Cardiac fibroblast (primary cell): ENCODE measurements at places on chromosomes 12 and 14.

- peak; percentile 80 for DNase-seq
Observed at GRCh38 chr14:28608851-28609828, 157.4 kb upstream of the FOXG1 start.

- DNase-seq: peak; percentile 53
Observed at GRCh38 chr12:26748741-26749431, 84.1 kb downstream of the ITPR2 start.

GRCh38 chr12:129651951-129652350 lies 251.9 kb downstream of the TMEM132D start:
- DNase-seq: no peak

DNA sequence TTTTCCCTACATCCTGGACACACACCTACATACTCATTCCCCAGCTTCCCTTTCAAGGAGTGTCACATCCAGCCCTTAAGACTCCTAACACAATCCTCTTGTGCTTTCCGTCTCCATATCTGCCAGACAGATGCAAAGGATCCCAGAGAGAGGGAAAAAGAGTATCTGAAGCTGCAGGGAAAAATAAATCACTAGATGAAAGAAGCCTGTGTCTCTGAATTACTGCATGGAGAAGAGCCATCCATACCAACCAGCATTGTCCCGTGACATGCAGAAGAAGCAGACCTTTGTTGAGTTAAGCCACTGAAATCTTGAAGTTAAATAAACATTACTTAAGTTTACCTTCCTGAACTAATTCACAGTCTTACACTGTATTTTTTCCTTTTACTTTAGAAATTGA lies 54.6 kb downstream of the GTF2A1 start:
- DNase-seq: no peak

- peak; percentile 15 for DNase-seq
Observed at GRCh38 chr12:6336889-6337853, 4.7 kb downstream of the TNFRSF1A start.

GRCh38 chr12:84201976-84202375 lies 710.6 kb downstream of the SLC6A15 start:
- no peak for DNase-seq

GRCh38 chr12:51848841-51849735 lies 570 bp upstream of the FIGNL2 start:
- DNase-seq: no peak

- no peak for DNase-seq
Observed at GRCh38 chr14:89214221-89214965, 202.6 kb downstream of the FOXN3 start.

DNA sequence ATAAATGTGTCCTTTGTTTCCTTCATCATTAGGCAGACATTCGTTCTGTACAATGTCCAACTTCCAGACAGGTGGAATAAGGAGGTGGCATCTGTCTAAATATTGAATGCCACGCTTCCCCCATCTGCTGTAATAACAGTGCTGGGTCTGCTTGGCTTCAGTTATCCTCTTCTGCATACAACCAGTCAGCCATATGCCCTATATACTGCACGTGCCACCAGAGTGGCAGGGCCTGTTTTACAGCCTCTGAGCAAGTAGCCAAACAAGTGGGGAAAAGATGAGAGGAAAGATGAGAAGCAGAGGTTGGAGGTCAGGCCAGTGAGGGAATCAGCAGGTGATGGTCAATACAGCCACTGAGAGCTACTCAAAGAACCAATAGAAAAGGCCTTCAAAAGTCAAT lies 55.4 kb downstream of the OTX2 start:
- DNase-seq: no peak

DNA sequence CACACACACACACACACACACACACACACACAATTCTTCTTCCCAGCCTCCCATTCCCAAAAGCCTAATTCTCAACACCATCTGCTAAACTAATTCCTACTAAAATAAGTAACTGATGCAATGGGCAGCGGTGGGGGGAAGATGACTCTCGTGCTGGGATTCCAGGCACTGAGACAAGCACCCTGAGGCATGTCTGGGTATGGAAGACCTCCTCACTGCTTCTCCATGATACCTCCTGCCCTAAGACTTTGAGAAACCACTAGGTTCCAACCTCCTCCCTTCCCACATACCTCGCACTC lies 789 bp upstream of the VWF start:
- no peak for DNase-seq

- DNase-seq: no peak
Observed at GRCh38 chr14:75322746-75323145, 44.1 kb downstream of the FOS start.

DNA sequence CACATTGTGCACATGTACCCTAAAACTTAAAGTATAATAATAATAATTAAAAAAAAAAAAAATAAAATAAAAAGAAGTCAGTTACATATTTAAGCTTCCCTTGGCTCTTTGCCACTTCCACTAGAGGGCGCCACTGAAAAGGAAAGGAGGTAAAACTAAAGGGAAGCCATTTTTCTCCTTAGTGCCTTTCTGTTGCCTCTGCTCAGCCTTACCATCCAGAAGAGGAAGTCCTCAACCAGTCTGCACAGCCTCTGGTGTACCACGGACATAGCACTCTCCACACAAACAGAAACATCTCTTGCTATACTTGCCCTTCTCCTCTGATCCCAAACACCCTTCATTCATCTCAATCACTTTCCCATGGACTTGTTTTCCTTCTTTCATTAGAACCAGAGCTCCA lies 169.0 kb upstream of the EEA1 start:
- DNase-seq: peak; percentile 74

DNA sequence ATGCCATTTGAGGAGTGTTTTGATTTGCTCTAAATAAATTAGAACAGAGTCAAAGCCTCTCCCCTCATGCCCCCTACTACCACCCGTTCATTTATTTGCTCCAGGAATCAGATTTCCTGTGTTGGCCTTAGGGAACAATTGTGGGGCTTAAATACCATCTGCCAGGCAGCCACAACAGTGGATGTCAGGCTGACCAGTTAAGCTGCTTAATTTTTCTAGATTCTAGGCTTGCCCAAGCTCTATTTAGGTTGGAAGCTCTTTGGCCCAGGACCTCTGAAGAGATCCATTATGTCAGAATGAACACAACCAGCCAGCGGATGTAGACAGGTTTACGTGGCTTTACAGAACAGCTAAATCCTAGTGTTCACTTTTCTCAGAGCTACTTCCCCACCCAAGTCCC lies 1.0 kb upstream of the TIMELESS start:
- DNase-seq: no peak

- DNase-seq: peak; percentile 32
Observed at GRCh38 chr12:46722394-46723185, 103.2 kb downstream of the SLC38A4 start.

DNA sequence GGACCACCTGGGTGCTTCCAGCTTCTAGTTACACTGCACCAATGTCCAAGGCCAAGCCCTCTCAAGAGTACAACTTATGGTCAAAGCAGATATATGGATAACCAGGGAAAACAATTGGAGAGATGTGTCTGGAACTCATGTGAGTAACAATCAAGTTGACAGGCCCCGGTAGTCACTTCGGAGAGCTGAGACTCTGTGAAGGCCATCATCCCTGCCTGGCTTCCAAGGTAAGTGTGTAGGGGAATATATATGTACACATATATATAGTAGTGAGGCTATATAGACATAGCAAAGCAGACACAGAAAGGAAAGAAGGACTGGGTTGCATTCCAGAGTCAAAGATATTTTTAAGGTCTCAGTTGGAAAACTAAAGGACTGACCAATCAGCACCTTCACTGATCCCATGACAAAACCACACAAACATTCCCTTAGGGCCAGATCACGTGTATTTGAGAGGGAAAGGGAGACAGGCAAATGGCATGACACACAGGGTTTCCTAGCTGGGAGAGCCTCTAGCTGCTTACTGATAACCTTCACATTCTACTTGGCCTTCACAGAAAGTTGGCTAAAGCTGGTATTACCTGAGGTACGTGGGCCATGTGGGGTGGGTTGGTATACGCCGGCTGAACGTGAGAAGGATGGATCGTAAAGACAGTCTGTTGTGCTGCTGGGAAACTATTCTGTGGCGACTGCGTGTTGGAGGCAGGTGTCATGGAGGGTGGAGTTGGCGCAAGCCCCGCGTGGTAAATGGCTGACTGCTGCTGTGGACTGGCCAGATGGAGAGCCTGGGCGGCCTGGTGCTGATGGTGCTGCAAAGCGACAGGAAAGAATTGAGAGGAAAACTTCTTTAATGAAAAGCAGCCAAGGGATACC lies 50.0 kb downstream of the SH2B3 start:
- DNase-seq: peak; percentile 67

DNA sequence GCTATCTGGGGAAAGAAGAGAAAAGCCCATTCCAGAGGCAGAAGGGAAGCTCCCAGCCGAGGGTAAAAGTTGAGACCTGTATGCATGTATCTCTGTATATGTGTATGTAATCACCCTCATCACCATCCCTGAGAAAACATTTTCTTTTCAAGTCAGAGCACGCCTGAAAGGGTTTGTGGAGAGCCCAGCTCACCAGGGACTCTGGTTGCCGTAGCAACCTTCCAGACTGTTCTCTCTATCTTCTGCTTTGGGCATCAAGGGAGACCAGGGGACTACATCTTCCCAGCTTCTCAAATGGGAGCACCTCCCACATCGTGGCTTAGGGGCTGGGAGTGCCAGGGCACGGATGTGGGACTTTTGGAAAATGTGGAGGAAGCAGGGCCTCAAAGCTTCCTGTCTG lies 93.5 kb downstream of the GALNT8 start:
- DNase-seq: no peak

DNA sequence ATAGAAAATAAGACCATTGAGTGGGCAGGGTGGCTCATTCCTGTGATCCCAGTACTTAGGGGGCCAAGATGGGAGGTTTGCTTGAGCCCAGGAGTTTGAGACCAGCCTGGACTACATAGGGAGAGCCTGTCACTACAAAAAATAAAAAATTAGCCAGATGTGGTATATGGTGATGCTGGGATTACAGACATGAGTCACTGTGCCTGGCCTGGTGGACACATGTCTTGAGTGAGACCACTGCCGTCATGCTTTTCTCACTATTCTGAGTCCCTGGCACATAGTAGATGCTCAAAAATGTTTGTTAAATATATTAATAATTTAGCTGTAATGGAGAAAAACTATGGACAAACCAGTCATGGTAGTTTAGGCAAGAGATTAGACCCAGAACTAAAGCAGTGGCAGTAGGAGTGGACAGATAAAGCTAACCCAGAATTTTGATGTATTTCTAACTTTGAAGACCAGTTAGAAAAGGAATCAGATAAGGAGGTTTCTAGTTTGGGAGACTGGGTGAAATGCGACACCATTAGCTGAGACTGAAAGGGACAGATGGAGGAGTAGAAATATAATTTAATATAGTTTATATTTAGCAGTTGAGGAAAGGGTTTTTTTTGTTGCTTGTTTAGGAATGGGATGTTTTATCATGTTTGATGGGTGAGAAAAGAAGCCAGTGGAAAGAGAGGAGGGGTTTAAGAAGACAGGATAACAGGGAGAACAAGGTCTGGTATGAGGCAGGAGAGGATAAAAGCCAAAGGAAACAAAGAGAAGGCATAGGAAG lies 7.4 kb upstream of the PTGES3 start:
- DNase-seq: no peak

DNA sequence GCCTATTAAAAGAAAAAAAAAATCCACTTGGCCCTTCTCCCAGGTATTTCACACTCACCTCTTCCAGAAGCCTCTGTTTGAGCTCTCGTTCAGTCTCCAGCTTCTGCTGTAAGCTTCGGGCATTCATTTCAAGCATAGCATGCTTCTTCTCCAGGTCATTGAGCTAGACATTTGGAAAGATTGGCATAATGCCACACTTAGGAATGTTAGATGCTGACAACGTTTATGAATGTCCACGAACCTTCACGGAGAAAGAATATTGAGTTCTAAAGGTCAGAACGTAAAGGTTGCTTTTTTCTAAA lies 60.5 kb downstream of the PRKAB1 start:
- no peak for DNase-seq

- no peak for DNase-seq
Observed at GRCh38 chr12:14048941-14049545, 67.6 kb upstream of the GRIN2B start.

DNA sequence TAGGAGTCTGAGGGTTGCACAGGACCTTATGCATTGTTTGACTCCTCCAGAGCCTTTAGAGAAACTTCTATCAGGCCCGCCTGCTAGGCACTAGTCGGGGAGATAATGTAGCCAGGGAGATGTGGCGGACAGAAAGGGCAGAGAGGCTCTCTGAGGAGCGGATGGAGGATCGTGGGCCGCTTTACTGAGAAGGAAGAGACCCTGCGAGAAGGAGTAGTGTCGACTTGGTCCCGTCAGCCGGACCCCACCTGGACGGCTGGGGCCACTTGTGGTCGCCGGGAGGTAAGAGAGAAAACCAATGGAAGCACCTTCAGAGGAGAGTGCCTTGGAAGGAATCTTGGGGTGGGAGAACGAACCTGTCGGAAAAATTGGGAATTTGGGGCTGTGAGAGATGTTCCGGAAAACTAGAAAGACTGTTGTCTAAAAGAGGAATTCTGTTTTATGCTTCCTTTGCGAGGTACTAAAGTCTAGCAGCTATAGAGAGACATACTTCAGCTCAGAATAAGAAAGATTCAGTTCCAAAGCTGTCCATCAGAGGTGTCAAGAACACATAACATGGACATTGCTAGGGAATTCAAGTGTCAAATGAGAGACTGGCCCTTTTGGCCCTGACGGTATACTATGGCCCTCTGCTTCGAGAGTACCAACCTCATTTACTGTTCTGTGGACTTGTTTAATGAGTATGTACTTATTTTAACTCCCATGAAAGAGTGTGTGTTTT lies 660 bp upstream of the MCRS1 start:
- DNase-seq: no peak

GRCh38 chr12:42794806-42795205 lies 205.3 kb upstream of the PRICKLE1 start:
- peak; percentile 49 for DNase-seq

GRCh38 chr12:96044943-96045290 lies 9.5 kb upstream of the LTA4H start:
- DNase-seq: no peak

DNA sequence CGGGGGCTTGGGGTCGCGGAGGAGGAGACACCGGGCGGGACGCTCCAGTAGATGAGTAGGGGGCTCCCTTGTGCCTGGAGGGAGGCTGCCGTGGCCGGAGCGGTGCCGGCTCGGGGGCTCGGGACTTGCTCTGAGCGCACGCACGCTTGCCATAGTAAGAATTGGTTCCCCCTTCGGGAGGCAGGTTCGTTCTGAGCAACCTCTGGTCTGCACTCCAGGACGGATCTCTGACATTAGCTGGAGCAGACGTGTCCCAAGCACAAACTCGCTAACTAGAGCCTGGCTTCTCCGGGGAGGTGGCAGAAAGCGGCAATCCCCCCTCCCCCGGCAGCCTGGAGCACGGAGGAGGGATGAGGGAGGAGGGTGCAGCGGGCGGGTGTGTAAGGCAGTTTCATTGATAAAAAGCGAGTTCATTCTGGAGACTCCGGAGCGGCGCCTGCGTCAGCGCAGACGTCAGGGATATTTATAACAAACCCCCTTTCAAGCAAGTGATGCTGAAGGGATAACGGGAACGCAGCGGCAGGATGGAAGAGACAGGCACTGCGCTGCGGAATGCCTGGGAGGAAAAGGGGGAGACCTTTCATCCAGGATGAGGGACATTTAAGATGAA lies 630 bp downstream of the FOS start:
- peak; percentile 83 for DNase-seq

DNA sequence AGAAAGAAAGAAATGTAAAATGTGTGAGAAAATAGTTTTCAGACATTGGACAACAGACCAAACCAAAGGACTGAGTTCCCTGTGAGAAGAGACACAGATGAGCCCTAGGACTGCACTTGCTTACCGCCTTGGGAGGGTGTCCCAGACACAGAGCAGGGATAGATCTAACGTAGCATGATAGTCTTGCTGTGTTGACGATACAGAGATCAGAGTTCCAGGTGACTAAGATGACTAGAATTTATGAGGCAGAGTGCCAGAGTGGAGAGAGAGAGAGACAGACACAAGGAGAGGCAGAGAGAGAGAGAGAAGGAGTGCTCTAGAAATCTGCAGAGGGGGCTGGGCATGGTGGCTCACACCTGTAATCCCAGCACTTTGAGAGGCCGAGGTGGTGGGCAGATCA lies 148.2 kb upstream of the LMNTD1 start:
- peak; percentile 93 for DNase-seq
